HuH-7.5 (cell line): ENCODE measurements at places on chromosomes 13 and 19.
A peak's percentile ranks its signal among the peaks of the same experiment; 100 is the strongest.

- DNase-seq = no peak
Measured at GRCh38 chr19:13615890-13616289, 109.6 kb upstream of the CACNA1A start.

- no peak for DNase-seq
Measured at GRCh38 chr13:22103046-22104027, 432.5 kb downstream of the FGF9 start.

DNA sequence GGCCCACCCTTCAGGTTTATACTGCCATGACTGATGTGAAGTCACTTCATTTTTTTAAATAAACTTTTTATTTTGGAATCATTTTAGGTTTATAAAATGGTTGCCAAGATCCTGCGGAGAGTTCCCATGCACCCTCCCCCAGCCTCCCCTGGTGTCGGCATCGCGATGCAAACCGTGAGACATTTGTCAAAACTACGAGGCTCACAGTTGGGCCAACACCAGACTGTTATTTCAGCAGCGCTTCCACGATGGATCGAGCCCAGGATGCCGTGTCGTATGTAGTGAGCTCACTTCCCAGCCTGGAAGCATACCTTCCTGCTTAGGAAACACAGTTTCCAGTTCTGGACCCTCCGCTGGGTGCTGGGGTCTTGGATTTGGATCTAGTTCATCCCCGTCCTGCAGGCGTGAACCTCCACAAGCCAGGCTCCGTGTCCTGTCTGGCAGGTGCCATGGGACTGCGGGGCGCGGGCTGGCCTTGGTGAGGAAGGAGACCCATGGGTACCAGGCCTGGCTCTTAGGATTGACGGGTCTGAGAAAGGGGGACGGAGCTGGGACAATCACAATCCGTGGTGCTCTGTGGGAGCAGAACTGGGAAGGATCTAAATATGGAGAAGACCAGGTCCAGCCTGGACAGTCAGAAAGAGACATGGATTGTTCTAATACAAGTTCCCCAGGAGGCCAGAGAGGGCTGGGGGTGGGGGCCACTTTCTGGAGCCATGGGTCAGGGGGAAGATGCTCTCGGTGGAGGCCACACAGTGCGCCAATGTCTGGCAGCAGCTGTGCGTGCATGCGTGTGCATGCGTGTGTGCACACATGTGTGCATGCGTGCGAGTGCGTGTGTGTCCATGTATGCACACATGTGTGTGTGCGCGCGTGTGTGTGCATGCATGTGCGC lies 2.4 kb upstream of the SBK2 start:
- DNase-seq = no peak

DNA sequence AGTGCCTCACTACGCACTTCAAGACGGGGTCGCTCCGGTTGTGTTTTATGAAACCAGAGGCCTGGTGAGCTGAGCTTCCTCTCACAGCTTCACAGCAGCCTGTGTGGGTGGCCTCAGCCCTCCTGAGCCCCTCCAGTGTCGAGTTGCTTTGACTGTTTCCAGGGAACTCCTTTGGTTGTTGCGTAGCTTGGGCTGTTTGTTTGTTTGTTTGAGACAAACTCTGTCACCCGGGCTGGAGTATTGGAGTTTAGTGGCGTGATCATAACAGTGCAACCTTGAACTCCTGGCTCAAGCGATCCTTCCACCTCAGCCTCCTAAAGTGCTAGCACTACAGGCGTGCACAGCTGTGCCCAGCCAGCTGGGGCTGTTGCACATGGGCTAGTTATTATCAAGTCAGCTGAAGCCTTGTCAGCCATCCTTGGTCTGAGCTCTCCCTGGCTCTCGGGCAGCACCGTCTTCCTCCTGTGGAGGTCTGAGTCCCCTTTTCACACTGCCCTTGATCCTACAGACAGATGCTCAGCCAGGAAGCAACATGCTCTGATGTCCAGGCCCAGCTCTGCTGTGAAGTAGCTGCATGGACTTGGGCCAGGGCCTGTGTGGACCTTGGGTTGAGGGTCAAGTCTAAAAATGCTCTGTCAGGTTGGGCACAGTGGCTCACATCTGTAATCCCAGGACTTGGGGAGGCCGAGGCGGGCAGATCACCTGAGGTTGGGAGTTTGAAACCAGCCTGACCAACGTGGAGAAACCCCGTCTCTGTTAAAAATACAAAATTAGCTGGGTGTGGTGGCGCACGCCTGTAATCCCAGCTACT lies 10.2 kb downstream of the DOT1L start:
- DNase-seq = no peak

- DNase-seq = no peak
Measured at GRCh38 chr13:95317039-95317989, 16.1 kb upstream of the ABCC4 start.

GRCh38 chr13:107217251-107217650 lies 649.3 kb upstream of the ARGLU1 start:
- DNase-seq = no peak

GRCh38 chr13:110047496-110047895 lies 259.5 kb downstream of the COL4A1 start:
- no peak for DNase-seq

DNA sequence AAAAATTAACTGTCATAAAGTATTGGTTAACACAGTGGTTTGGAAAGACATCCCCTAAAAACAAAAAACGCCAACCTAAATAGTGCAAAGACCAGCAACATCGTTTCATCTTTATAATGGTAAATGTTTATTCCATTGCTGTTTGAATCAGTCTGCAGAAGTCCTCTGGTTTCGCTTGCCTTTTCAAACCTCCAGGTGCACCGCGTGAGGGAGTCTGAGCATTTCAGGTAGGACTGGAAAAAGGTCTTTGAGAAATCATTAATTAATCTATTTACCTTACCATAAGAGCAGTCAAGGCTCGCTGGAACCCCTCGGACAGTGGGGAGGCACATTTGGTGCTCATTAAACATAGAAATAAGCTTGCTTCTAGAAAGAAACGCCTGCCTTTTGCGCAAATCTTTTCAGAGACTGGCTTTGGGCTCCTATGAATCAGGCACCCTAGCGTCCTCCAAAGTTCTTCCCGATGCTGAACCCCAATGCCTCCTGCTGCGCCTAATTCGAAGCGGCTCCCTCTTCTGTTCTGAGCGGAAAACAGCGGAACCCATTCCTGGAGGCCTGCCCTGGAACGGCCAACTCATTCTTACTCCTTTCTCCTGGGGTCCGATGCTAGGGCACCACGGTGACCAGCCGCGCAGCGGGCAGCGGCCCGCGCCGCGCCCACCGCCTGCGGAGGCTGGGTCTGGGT lies 951 bp upstream of the MTUS2 start:
- DNase-seq = no peak

GRCh38 chr13:44340508-44340907 lies 33.1 kb upstream of the SERP2 start:
- no peak for DNase-seq

GRCh38 chr13:25570185-25570584 lies 198.4 kb downstream of the ATP8A2 start:
- DNase-seq = no peak

GRCh38 chr13:34731486-34731885 lies 210.6 kb upstream of the NBEA start:
- DNase-seq = no peak

- no peak for DNase-seq
Measured at GRCh38 chr19:1911098-1911497, 5.9 kb downstream of the ADAT3 start.

GRCh38 chr13:25860265-25860664 lies 191.6 kb downstream of the SHISA2 start:
- no peak for DNase-seq

DNA sequence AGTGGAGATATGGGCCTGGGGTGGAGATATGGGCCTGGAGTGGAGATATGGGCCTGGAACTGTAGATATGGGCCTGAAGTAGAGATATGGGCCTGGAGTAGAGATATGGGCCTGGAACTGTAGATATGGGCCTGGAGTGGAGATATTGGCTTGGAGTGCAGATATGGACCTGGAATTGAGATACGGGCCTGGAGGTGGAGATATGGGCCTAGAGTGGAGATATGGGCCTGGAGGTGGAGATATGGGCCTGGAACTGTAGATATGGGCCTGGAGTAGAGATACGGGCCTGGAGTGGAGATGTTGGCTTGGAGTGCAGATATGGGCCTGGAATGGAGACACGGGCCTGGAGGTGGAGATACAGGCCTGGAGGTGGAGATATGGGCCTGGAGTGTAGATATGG lies 402 bp downstream of the KIR3DL3 start:
- no peak for DNase-seq

- DNase-seq = no peak
Measured at GRCh38 chr13:100470866-100471505, 117.6 kb downstream of the GGACT start.

- peak; percentile 63 for DNase-seq
Measured at GRCh38 chr19:5594521-5594950, 26.8 kb upstream of the TINCR start.

- DNase-seq = no peak
Measured at GRCh38 chr13:91468301-91468700, 69.9 kb downstream of the GPC5 start.

- no peak for DNase-seq
Measured at GRCh38 chr13:94534166-94534565, 54.7 kb upstream of the DCT start.

DNA sequence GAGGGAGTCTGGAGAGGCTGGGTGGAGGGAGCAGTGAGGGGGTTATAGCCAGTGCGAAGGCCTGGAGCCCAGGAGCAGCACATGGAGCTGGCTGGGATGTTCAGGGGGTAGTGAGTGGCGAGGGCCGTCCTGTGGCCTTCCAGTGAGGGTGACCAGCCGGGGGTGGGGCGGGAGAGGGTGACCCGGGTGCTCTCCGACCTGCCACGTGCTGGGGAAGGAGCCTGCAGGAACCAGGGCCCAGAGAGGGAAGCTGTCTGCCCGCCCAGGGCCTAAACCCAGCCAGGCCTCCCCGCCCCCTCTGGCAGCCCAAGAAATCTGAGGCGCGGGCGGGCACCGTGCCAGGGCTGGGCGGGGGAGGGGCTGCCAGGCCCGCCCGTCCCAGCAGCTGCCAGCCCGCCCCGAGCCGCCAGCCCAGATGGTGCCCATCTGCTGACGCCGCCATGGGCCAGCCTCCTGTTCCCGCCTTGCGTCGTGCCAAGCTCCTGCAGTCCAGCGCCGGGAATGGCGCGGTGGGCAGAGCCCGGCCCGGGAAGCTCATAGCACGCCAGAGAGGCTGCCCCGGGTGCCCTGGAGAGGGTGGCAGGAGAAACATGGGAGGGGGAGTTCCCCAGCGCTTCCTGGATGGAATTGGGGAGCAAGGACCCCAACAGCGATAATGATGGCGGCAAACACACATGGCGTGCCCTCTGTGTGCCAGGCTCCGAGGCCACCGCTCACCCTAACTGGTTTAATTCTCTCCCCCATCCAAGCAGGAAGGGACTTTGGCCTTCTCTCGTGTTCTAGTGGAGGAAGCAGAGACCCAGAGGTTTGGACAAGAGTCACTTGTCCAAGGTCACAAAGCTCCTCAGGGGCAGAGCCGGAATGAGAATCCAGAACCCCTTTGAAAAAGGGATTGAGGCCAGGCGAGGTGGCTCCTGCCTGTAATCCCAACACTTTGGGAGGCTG lies 21.5 kb downstream of the NFIC start:
- DNase-seq = no peak

- no peak for DNase-seq
Measured at GRCh38 chr13:65417953-65418352, 1812.2 kb downstream of the PCDH9 start.

DNA sequence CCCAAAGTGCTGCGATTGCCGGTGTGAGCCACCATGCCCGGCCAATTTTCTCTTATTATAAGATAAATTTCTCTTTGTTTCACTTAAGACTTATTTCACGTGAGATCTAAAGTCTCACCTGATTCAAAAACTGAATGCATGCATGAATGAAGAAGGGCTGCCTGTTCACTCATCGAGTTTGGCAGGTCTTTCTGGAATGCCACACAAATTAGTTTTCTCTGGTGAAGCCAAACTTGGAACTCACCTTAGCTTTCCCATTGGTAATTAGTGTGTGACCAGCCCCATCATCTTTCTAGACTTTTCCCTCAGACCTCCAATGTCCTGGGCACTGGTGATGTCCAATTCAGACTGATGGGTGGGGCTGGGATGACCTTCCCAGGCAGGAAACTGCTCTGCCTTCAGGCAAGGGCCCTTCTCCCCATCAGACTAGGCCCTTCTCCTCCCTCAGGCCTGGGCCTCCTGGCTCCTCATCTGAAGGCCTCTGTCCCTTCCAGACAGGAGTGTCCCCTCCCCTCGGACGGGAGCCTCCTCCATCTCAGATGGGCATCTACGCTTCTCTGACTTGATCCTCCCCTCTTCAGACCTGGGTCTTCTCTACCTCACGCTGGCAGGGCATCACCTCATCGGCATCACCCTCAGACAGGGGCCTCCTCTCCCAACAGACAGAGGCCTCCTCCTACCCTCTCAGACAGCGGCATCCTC lies 14.4 kb downstream of the C3 start:
- no peak for DNase-seq

GRCh38 chr13:80655778-80656511 lies 315.0 kb upstream of the SPRY2 start:
- peak; percentile 27 for DNase-seq

DNA sequence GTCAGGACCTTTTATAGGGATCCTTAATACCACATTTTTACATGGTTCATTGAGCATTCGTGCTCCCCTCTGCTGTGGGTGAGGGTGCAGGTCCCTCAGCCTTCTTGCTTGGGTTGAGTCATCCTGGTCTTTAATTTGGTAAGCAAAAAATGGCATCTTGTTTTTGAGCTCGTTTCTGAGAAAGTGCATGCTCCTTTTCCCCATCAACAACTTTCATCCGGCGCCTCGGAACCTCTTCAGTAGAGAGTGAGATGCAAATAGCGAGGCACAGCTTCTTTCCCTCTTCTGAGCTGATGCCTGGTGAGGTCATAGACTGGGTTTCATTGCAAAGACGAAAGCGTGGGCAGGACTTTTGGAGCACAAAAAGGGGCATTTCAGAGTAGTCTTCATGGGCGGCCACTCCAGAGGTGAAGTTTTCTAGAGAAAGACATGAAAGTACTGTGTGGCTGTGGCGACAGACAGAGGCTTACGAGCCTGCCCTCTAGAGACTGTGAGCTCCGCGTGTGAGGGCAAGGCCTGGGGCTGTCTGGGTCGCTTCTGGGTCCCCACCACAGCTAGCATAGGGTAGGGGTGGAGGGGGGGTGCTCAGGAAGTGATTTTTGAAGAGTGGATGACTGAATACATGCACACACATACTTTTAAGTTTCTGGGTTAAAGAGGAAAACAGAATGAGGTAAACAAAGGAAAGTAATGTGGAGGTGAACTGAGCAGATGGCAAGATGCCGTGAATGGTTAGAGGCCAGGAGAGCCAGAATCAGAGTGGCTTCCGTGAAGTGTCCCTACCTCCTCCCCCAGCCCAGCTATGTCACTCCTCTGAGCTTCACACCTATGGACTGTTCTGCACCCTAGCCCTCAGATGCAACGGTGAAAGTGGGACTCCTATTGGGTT lies 44.3 kb downstream of the BBC3 start:
- DNase-seq = no peak

DNA sequence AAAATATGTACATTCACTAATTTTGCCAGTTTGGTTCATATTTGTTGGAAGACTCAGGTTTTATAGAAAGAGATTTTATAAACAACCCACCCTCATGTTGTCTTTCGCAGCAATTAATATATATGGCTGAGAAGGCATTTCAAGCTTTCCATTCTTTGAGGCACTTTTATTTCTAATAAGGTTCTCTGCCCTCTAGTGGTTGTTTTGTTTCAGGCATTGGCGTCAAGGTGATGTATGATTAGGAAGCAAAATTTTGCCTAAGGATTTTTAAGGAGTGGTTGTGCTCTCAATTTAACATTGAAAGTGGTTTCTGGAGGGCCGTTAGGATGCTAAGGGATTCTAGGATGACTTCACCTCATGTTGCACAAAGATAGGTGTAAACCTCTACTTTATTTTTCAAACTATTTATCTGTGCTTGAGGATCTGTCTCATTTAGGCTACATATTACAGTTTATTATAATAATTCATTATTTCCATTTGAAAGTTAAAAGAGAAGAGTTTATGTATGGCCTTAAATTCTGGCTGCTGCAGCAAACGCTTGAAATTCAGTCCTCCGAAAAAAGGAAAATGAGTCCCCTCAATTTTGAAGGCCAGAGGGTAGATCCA lies 35.9 kb downstream of the OXGR1 start:
- no peak for DNase-seq
